ENCODE measurements at places on chromosomes 11 and 22.

GRCh38 chr11:44402466-44403075 is 92.6 kb upstream of the ALX4 start:
- no peak for DNase-seq

DNA sequence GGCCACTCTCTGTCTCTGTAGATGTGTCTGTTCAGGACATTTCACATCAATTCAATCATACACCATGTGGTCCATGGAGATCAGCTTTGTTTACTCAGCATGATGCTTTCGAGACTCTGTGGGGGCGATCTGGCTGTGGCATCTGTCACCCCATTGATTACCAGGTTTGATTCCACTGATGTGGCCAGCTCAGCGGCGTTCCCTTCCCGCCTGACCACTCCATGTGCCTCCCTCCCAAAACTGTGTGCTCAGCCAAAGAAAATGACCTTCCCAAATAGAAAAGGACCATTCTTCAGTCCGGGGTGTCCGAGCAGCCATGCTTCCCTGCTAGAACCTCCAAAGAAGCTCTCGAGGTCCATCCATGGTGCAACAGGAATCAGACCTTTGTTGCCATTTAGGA is 89.1 kb downstream of the BRD1 start:
- DNase-seq = no peak

- DNase-seq = no peak
Observed at GRCh38 chr22:39913321-39913720, 12.4 kb downstream of the GRAP2 start.

DNA sequence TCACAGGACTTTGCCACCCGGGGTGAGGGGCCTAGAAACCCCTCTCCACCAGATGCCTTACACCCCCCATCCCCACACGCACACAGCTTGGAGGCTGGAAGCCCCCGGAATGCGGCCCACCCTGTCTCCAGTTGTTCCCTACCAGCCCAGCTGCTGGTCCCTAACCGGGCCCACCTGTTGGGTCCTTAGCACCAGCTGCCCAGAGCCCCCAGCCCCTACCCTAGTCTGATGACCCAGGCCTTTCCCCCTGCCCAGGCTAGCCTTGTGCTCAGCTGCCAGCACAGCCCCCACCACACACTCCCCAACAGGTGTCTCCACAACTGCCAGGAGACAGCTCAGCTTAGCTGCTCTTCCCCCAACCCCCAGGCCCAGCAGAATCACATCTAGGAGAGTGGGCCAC is 67.1 kb downstream of the CDKN1C start:
- no peak for DNase-seq

GRCh38 chr11:19602891-19603290 is 109.7 kb upstream of the NAV2 start:
- no peak for DNase-seq

GRCh38 chr11:101346591-101346990 is 217.0 kb upstream of the PGR start:
- DNase-seq = no peak

- no peak for DNase-seq
Observed at GRCh38 chr22:32776802-32777201, 24.7 kb upstream of the TIMP3 start.

All from GM06990 (cell line).